Aortic smooth muscle cell (primary cell): ENCODE measurements at places on chromosomes 3 and 15. TPM values are rescaled to one million over a fixed set of nuclear protein-coding genes. Genes with fewer than 3 reads are reported as not detected.

The BOC gene
- 2.3 and 5.0 TPM in 2 replicates for total RNA-seq

The EXD1 gene
- total RNA-seq = not detected in 2 replicates

The SYNPR gene
- total RNA-seq = not detected in 2 replicates

The KBTBD8 gene
- 22.3 and 38.1 TPM in 2 replicates for total RNA-seq

The IQCH gene
- 3.0 and 5.7 TPM in 2 replicates for total RNA-seq

The C15orf62 gene
- total RNA-seq = under 0.01 and 0.06 TPM in 2 replicates

The LRRC3B gene
- total RNA-seq = not detected in 2 replicates

The SLC28A1 gene
- not detected in 2 replicates for total RNA-seq

The LRRC49 gene
- total RNA-seq = 25.1 and 28.1 TPM in 2 replicates

The TMEM108 gene
- not detected in 2 replicates for total RNA-seq

The CYP11A1 gene
- 0.12 and 0.13 TPM in 2 replicates for total RNA-seq

The GJD2 gene
- not detected in 2 replicates for total RNA-seq

The PSMD6 gene
- 105 and 108 TPM in 2 replicates for total RNA-seq

The P2RY1 gene
- total RNA-seq = 1.2 and 1.7 TPM in 2 replicates

The TRIM42 gene
- total RNA-seq = not detected in 2 replicates

The SPTBN5 gene
- total RNA-seq = 0.53 and 0.68 TPM in 2 replicates

The MLF1 gene
- 5.4 and 6.7 TPM in 2 replicates for total RNA-seq

The CLDN16 gene
- total RNA-seq = not detected in 2 replicates

The CCDC33 gene
- total RNA-seq = 0.06 TPM in 1 of 2 replicates, not detected in the other

The MEF2A gene
- total RNA-seq = 23.5 and 39.1 TPM in 2 replicates

The GOLGA8S gene
- total RNA-seq = under 0.01 and 0.06 TPM in 2 replicates

The ZKSCAN7 gene
- total RNA-seq = 5.2 and 5.7 TPM in 2 replicates

The CCDC39 gene
- under 0.01 and 0.12 TPM in 2 replicates for total RNA-seq

The CADPS gene
- 0.25 and 0.40 TPM in 2 replicates for total RNA-seq

The MB21D2 gene
- total RNA-seq = 2.2 and 4.2 TPM in 2 replicates

The SLC35G2 gene
- 11.4 and 16.2 TPM in 2 replicates for total RNA-seq

The GLCE gene
- total RNA-seq = 18.9 and 39.5 TPM in 2 replicates

The BDH1 gene
- 0.92 and 0.93 TPM in 2 replicates for total RNA-seq

The CAMKV gene
- total RNA-seq = not detected in 2 replicates

The IGSF11 gene
- under 0.01 TPM in 1 of 2 replicates, not detected in the other for total RNA-seq

The GCNT3 gene
- under 0.01 TPM in 1 of 2 replicates, not detected in the other for total RNA-seq

The COL6A6 gene
- total RNA-seq = 0.40 and 4.1 TPM in 2 replicates

The CD96 gene
- under 0.01 TPM in 2 replicates for total RNA-seq

The NDN gene
- total RNA-seq = 39.4 and 42.4 TPM in 2 replicates

The SCN5A gene
- 0.56 and 1.3 TPM in 2 replicates for total RNA-seq

The CLDN11 gene
- 3.3 and 30.1 TPM in 2 replicates for total RNA-seq

The PTPN23 gene
- total RNA-seq = 15.6 and 18.7 TPM in 2 replicates

The TGM5 gene
- not detected in 2 replicates for total RNA-seq

The TNNC1 gene
- 1.3 and 2.7 TPM in 2 replicates for total RNA-seq

The RBMS3 gene
- total RNA-seq = 93.7 and 99.1 TPM in 2 replicates

The LIPH gene
- 0.87 and 2.0 TPM in 2 replicates for total RNA-seq

The PPP1R14D gene
- total RNA-seq = not detected in 2 replicates

The FHIT gene
- total RNA-seq = 0.53 and 0.56 TPM in 2 replicates

The CCR9 gene
- not detected in 2 replicates for total RNA-seq

The DENND4A gene
- total RNA-seq = 24.7 and 26.7 TPM in 2 replicates

The TUBGCP4 gene
- total RNA-seq = 9.5 and 10.0 TPM in 2 replicates

The MST1R gene
- total RNA-seq = 0.40 and 2.0 TPM in 2 replicates

The TF gene
- total RNA-seq = 0.31 and 0.53 TPM in 2 replicates
